ENCODE measurements at places on chromosomes 7 and 10. TPM values are rescaled to one million over a fixed set of nuclear protein-coding genes. Genes with fewer than 3 reads are reported as not detected.

Gene SPRN
- not detected for total RNA-seq

Gene CTTNBP2
- not detected for total RNA-seq

Gene CALML3
- total RNA-seq: not detected

Gene NEUROD6
- not detected for total RNA-seq

DNA sequence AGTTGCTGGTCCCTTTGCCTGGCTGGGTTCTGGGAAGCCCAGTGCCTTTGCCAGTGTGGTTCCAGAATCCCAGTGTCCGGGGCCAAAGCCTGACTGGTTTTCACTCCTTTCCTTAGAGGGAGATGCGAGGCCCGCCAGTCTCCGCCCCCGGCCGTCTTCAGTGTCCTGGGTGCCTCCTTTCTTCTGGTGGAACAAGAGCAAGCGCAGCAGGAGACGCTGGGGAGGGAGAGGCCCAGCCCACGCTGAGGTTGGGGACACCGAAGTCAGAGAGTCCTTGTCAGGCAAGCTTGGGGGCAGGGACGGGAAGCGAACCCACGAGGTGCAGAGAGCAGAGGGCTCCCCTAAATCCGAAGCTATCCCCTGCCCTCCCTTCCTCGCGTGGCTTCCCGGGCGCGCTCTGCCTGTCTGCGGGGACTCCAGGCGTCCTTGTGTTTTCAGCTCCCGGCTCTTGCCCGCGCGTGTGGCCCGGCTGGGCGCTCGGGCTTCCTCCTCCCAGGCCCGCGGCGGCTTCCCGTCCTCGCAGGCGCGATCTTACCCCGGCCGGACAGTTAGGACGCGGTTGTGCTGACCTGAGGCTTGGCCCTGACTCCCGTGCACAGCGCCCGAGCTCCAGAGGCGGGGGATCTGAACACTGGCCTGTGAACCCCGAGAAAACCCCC, 60.6 kb upstream of the UBE3C start:
- H3K27me3 ChIP-seq: peaks cover 43% of the 10 kb centered on the region
- no peaks in the 10 kb centered on the region for H3K4me1 ChIP-seq
- no peak overlapping the region for H3K27ac ChIP-seq
- H3K4me3 ChIP-seq: no peak overlapping the region

GRCh38 chr7:122511268-122511667, 187.6 kb downstream of the RNF133 start:
- H3K27me3 ChIP-seq: no peaks in the 10 kb centered on the region
- H3K36me3 ChIP-seq: no peaks in the 10 kb centered on the region
- H3K4me3 ChIP-seq: no peak overlapping the region
- H3K4me1 ChIP-seq: no peaks in the 10 kb centered on the region

Gene PDK4
- total RNA-seq: 0.39 TPM

Gene CACNB2
- not detected for total RNA-seq

DNA sequence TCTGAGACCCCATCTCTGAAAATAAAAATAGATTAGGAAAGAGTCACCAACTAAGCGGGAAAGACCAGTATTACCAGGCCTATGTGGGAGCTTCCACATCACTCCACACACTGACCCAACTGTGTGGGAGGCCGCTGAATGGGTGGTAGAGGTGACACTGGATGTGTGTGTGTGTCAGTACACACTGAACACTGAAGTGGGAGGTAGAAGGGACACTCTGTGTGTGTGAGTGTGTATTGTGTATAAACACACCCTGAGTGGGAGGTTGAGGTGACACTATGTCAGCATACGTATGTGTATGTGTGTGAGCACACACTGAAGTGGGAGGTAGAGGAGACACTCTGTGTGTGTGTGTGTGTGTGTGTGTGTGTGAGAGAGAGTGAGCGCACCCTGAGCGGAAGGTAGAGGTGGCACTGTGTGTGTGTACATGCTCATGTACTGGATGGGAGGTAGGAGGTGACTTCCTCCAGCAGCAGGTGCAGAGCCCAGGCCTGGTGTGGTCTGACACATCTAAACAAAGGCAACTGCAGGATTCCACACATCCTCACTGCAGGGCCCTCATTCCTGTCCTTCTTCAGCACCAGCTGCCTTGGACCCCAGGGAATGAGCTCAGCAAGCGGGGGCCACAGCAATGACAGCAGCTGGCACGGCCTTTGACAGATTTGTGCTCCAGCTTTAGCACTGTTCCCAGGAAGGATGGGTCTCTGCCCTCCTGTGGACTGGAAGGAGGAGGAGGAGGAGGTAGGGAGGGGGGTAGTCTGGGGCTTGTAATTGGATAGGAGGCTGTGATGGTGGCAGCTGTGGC, 26.5 kb upstream of the RBM20 start:
- H3K4me1 ChIP-seq: peaks cover 27% of the 10 kb centered on the region
- peak overlapping the region; percentile 58 for H3K27ac ChIP-seq
- no peak for DNase-seq
- H3K4me3 ChIP-seq: no peak overlapping the region

DNA sequence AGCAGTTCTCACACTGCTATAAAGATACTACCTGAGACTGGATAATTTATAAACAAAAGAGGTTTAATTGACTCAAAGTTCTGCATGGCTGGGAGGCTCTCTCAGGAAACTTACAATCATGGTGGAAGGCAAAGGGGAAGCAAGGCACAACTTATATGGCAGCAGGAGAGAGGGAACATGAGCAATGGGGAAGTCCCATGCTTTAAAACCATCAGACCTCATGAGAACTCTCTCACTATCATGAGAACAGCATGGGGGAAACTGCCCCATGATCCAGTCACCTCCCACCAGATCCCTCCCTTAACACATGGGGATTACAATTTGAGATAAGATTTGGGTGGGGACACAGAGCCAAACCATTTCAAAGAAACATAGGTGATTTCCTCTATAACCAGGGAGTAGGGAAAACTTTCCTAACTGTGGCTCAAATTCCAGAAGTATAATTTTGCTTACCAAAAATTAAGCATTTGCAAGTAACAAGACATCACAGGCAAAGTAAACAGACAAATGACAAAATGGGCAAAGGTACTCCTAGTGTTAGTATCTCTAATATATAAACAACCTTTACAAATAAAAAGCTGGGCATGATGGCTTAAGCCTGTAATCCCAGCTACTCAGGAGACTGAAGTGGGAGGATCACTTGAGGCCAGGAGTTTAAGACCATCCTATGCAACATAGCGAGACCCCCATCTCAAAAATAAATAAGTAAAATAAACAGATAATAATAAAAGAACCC, 88.0 kb downstream of the KBTBD2 start:
- no peak overlapping the region for H3K27ac ChIP-seq
- H3K4me3 ChIP-seq: no peak overlapping the region
- H3K27me3 ChIP-seq: peaks cover 8% of the 10 kb centered on the region
- no peaks in the 10 kb centered on the region for H3K36me3 ChIP-seq

DNA sequence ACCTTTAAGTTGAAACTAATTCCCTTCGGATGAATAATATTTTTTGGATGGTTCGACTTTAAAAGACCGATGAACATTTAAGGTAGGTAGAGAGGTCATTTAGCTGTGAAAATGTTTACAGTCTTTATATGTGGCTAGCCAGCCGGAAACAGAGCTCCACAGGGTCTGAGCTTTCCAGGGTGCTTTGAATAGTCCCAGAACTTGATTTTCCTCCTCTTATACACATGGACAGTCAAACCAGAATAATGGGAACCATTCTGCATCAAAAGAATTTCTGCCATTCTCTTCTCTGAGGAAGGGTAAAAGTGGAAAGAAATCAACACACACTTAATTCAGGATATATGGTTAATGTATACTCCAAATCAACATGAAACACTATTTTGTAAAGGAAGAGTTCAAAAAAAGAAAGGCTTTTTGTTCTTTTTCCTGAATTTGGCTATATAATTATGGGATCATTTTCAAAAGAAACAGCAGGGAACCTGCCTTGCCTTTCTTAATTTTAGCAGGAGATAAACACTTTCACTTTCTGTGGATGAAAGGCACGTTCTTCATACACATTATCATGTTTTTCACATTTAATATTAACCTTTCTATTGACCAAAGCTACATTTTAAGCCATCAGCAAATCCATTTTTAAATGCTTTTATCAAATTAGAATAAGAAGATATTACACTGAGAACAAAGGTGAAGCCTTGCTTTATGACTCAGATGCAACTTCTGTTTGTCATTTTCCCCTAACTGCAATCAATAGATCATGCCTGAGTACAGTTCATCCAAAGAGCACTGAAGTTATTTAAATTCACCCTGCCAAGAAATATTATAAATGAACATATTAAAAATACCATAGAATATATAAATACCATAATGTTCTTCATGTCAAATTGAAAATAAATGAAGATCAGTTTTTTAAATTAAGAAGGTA, 307.3 kb downstream of the THSD7A start:
- no peak for DNase-seq
- no peak overlapping the region for H3K4me3 ChIP-seq
- no peaks in the 10 kb centered on the region for H3K27me3 ChIP-seq
- no peaks in the 10 kb centered on the region for H3K4me1 ChIP-seq

Gene CAMK2B
- total RNA-seq: 0.11 TPM

- peaks cover 9% of the 10 kb centered on the region for H3K27me3 ChIP-seq
- H3K4me3 ChIP-seq: no peak overlapping the region
These were observed 557.1 kb downstream of the PTPRN2 start for GRCh38 chr7:158030566-158030965.

DNA sequence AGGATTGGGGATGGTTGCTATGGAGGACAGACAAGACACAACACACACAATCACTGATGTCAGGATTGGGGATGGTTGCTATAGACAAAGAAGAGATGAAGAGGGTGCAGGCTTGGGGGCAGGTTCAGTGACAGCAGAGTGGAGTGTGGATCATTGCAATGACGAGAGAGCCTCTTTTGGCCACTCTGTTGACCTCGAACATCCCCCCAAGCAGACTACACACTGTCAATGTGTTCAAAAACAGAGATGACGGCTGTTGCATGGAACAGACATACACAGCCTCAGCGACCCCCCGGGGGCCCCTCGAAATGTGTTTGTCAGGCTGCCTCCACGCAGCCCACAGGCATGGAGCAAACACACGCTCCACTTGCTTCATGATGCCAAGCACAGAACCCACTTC, 133.0 kb downstream of the PTPRN2 start:
- no peaks in the 10 kb centered on the region for H3K4me1 ChIP-seq
- DNase-seq: no peak
- H3K27me3 ChIP-seq: no peaks in the 10 kb centered on the region
- no peaks in the 10 kb centered on the region for H3K36me3 ChIP-seq

Gene ZPBP
- total RNA-seq: not detected

DNA sequence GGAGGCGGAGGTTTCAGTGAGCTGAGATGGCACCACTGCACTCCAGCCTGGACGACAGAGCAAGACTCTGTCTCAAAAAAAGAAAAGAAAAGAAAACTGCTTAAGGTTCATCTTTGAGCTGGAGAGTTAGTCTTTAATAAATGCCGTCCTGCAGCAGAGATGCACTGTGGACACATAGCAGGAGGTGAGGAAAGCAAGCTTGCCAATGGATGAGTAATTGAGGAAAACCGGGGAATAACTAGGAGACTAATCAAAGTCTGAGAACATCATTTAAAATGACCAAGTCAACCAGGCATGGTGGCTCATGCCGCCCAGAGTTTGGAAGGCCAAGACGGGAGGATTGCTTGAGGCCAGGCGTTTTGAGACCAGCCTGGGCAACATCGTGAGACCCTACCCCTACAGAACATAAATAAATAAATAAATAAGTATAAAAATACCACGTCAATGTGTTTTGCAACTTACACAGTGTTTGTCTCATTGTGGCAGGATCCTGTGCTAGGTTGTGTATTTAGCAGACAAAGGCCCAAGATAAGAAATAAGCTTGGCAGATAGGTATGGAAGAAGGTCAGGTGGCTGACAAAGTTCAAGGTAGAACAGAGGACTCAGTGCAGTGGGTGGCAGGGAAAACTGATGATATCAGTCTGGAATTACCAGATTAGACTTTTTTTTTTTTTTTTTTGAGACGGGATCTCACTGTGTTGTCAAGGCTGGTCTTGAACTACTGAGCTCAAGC, 115.7 kb upstream of the KMT2C start:
- H3K36me3 ChIP-seq: no peaks in the 10 kb centered on the region
- no peaks in the 10 kb centered on the region for H3K27me3 ChIP-seq
- H3K4me3 ChIP-seq: no peak overlapping the region
- DNase-seq: no peak
- no peak overlapping the region for H3K27ac ChIP-seq
- no peaks in the 10 kb centered on the region for H3K4me1 ChIP-seq

Gene SMKR1
- 1.3 TPM for total RNA-seq

Gene SOSTDC1
- not detected for total RNA-seq

DNA sequence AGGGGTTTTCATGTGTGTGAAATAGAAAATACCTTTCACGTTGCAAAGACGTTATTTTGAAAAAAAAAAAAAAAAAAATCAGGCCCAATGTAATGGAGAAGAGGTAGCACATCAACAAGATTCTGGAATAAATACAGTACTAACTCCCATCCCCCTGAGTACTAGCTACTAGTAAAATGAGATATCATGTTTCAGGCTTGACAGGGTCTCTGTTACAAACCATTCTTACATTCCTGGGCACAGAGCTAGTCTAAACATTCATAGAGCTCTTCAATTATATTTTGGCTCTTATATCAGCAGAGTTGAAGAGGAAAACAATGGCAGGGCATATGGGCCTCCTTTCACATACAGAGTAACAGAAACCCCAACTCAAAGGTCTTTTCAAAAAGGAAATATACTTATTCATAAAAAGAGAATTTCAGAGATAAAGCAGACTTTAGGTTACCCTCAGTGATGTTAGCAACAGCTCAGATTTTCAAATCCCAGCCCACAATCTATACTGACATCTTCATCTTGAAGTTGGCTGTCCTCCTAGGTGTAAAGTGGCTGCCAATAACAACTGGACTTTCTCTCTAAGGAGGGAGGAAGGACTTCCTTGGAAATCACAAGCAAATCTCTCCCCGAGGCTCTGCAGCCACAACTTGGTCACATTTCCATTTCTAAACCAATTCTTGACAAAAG, 18.6 kb downstream of the C7orf33 start:
- H3K27ac ChIP-seq: no peak overlapping the region
- peaks cover 9% of the 10 kb centered on the region for H3K4me1 ChIP-seq
- DNase-seq: no peak

DNA sequence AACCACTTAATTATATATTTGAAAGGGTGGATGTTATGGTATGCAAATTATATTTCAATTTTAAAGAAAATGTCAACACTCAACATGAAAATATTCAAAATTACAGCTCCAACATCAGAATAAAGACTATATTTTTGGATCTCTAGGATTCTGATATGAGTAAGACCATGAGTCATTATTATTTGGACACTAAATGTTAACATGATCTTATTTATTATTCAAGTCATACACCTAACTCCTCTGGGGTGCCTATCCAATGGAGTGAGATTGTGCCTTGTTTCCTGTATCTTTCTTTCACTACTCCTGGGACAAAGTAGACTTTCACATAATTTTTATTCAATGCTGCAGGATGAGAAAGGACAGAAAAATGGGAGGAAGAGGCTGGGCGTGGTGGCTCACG, 135.2 kb upstream of the PRSS1 start:
- H3K27ac ChIP-seq: no peak overlapping the region
- no peak overlapping the region for H3K4me3 ChIP-seq
- H3K4me1 ChIP-seq: peaks cover 14% of the 10 kb centered on the region
- DNase-seq: no peak

- no peak overlapping the region for H3K27ac ChIP-seq
- no peaks in the 10 kb centered on the region for H3K36me3 ChIP-seq
- H3K4me3 ChIP-seq: no peak overlapping the region
These were observed 2.8 kb downstream of the MCU start for GRCh38 chr10:72694476-72695369.

GRCh38 chr10:97939446-97939990, 89.9 kb downstream of the GOLGA7B start:
- H3K36me3 ChIP-seq: no peaks in the 10 kb centered on the region
- DNase-seq: no peak
- no peak overlapping the region for H3K27ac ChIP-seq
- peaks cover 3% of the 10 kb centered on the region for H3K4me1 ChIP-seq
- H3K27me3 ChIP-seq: peaks cover 10% of the 10 kb centered on the region

Gene SH2B2
- 1.2 TPM for total RNA-seq
